ENCODE measurements at places on chromosomes 2 and 18.

DNA sequence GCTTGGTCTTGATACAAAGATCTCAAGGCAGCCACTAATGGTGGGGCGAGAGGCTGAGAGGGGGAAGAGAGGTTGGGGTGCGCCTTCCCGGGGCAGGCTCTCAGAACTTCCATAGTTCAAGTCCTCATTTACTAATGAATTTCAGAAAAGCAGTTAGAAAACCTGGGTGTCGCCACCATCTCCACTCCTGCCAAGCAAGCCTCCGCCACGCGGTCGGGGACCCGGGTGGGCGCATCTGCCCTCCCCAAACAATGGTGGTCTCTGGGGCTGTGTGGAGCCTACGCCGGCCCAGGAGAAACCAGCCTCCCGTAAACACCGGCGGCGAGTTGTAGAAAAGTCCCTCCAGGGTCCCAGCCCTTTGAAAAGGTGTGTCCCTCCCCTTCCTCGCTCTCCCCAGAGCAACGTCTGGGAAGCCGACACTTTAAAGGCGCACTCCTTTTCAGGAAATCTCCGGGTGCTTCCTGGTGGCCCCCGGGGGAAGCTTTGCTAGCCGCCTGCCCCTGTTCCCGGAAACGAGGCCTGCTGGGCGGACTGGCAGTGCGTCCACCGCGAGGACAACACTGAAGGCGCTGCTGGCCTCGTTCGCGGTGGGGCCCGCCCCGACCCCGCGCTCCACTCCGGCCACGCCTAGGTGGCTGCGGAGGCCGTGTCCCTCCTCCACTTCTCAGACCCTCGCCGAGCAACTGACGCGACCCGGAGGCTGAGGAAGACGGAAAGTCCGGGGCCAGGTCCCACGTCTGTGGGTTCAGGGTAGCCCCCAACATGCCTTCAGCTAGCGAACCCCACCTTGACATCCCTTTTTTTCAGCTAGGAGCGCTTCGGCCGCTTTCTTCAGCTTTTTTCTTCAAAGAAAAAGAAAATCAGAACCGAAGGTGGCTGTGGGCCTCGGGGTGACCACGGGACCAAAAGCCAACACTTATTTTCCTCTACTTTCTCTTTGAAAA lies 16.8 kb downstream of the EVX2 start:
- DNase-seq = no peak

DNA sequence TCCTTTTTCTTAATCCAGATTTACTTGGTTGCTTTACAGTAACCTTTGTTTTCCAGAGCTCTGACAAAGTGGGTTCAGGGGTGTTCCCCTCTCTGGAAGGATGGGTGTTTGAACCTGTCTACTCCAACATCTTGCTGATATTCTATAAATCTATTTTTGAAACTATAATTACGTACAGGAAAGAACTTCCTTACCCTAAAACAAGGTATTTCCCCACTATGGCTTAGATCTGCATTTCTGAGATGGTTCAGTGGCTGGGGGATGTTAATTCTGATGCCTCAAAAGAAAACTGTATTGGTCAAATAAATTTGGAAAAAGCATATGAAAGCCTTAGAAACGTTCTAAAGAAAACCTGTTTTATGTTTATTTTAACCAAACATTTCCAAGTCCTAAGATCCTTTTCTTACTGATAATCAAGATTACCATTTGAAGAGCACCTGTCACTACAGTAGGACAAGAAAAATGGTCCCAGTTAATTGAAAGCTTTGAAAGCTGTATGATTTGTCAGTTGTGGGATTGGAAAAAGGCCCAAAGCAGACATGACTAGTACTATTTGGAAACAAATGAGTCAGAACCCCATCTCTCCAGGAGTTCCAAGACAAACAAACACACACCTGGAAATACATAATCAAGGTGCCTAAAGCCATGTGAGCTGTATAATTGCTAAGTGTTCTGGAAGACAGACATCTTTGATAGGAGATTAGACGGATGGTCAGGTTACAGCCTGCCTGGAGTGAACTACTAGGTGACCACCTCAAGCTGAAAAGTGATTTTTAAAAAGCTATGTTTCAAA lies 57.5 kb downstream of the KDM3A start:
- DNase-seq = no peak

DNA sequence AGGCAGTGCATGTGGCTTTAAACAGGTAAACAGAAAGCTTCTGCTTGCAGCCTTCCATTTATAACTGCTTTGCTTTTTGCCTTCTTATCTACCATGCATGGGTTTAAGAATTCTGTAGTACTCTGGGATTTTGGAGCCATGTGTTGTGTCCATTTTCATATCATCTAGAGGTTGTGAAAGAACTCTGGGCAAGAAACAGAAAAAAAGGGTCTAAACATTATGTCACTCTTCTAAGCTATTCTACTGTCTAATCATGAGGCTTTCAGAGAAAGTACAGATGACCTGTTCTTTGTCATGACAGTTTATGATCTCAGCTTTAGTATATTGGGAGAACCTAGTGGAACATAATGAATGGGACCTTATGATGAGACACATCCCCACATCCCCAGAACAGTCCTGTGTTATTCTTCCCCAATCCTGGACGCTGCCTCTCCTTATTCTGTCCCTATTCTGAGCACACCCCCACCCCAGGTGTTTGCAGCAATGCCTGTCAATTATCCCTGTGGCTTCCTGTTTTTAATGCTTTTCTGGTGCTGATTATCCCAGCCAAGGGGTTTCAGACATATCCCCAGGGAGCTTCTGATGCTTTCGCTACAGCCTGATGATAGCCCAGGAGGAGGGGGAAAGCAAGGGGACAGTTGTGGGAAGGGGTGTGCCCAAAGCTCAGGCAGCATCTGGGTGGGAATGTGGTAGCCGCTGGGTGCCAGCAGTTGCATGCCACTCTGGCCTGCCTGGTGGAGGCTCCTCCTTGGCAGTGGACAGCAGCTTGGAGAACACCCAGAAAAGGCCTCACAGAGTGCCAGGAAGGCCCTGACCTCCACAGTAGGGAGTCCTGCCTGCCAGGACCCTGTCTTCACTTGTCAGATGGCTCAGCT lies 169.5 kb upstream of the MAP3K20 start:
- DNase-seq = peak; percentile 68

DNA sequence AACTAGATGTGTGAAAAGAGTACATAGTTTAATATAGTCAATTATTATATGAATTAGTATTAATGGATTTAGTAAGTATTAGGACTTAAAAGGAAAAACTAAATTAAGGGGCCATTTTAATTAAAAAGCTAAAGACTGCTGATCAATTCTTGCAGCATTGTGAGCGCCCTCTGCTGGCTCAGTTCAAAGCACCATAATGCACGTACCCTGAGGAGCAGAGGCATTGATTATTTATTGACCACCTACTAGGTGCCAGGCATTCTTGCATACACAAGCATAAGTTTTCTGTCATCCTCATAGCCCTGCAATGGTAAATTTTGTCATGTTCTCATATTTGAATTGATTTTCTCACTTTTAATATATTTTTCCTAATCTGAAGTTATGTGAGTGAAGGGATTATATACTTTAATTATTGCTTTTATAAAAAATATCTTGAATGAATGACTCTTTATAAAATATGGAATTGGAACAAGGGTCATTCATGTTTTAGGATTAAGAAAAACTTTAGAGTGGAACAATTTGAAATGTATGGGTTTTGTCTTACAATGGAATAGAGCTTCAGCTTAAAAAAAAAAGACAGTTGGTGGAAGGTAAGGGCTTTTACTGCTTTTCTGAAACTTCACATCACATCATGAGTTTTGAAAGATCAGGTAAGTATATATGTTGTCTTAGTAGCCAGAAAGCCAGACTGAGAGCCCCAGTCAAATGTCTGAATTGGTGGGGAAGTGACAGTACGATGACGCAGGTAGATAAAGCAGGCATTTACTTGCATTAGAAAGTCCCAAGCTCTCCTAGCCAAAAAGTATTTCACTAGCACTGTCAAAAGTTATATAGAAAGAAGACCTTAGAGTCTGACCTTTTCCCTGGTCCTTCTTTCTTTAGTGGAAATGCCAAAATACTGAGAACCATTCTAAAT lies 9.7 kb downstream of the ITGA4 start:
- DNase-seq = no peak

- DNase-seq = no peak
Observed at GRCh38 chr2:234404957-234405356, 91.9 kb downstream of the ARL4C start.

- DNase-seq = no peak
Observed at GRCh38 chr2:24262421-24262970, 87.6 kb downstream of the FAM228A start.

DNA sequence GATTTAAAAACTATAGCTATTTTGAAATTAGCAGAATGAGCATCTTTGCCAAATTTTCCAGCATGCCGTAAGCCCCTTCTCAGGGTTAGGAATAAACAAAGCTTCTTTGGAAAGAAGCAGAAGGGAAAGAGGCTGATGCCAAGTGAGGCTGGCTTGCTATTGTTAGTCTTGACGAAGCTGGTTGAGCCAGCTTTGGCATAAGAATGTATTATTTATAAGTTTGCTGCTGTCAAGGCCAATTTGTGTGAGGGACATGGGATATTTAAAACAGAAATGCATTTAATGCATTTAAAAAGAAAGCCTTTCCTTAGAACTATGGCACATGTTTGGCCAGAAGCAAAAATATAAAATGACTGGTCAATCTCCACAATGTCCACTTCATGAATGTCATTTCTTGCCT lies 52.5 kb upstream of the TTN start:
- DNase-seq = no peak

DNA sequence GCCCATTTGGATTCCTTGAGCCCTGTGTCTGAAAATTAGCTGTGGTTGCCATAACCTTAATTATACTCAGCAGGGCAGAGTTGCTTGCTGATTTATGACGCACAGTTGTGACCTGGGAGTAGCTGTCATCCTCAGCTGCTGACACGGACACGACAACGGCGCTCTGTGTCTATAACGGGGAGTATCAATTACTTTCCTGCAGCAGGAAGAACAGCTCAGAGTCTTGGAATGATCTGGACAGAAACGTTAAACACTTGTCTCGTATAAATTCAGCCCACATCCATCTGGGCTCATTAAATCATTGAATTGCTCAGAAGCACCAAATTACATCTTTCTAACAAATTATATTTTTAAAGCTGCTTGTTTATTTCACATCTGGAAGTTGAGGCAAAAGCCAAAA lies 116.3 kb downstream of the SEPTIN10 start:
- DNase-seq = no peak

- DNase-seq = no peak
Observed at GRCh38 chr2:6665093-6666045, 200.3 kb downstream of the CMPK2 start.

GRCh38 chr2:9657083-9657482 lies 26.3 kb upstream of the YWHAQ start:
- DNase-seq = no peak

DNA sequence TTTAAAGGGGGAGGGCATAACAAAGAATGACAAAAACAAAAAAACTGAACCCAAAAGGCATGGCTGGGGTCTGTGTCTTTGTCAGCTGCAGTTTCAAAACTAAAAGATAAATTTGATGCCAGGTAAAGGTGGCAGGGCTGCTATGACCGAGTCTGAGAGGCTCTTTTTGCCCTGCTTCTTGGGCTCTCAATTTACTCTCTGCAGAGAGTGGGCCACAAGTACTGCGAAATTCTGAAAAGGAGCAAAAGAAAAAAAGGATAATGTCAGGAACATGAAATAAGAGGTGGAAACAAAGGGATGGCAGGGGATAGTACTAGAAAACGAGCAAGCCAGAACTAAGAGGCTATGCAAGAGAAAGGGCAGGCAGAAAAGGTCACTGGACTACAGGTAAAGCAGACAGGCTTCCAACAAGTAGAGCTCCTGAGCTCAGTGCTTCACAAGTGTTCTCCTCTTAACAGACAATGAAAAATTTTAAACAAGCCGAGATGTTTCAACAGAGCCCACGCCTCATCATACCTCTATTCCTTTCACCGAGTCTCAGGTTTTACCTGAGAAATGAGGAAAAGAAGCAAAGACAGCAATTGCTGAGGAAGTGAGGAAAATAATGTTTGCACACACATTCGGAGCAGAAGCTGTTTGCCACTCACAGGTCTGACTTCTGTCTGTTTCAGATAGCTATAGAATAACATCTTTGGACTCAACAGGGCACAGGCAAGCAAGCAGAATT lies 7.3 kb downstream of the IRS1 start:
- DNase-seq = no peak

GRCh38 chr2:28666496-28667184 lies 85.0 kb upstream of the PPP1CB start:
- no peak for DNase-seq

GRCh38 chr2:172655838-172656573 lies 79.6 kb upstream of the RAPGEF4 start:
- no peak for DNase-seq

GRCh38 chr2:98558852-98559530 lies 49.3 kb downstream of the COA5 start:
- no peak for DNase-seq

DNA sequence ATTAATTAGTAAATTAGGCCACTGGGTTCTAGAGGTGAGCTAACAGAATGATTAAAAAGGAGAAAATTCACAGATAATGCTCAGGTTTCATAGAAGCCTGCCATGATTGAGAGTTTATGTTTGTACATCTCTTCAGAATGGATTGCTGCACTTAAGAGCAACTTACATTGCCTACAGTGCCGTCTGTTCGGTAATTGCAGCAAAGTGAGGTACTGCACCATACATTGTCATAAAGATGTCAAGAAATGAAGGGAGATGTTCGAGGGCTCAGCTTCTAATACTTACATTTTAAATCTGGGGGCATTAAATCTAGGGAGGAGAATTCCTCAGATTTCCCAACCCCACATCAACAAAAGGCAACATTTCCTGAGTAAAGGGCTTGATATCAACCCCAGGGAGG lies 976.2 kb upstream of the FANCL start:
- no peak for DNase-seq

Measured in NCI-H524 treated with DMSO at 0.1 percent for 48 hours (cell line).